ENCODE measurements at places on chromosomes 6 and 20.

- no peak for DNase-seq
Measured at GRCh38 chr20:4056880-4057279, 41.5 kb upstream of the RNF24 start.

DNA sequence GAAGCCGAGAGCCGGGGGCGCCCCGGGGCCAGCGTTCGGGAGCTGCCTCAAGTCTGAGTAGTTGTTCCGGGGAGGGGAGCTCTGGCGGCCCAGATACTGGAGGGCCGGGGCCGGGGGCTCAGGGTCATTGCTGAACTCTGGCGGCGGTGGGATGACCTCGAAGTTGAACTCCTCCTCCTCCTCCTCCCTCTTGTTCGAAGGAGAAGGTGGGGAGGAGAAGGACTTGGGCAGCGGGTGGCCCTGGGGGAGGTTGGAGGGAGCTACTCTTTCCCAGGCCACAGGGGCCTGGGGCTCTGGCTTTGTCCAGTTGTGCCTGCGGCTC is 37.7 kb downstream of the C6orf132 start:
- DNase-seq = no peak

DNA sequence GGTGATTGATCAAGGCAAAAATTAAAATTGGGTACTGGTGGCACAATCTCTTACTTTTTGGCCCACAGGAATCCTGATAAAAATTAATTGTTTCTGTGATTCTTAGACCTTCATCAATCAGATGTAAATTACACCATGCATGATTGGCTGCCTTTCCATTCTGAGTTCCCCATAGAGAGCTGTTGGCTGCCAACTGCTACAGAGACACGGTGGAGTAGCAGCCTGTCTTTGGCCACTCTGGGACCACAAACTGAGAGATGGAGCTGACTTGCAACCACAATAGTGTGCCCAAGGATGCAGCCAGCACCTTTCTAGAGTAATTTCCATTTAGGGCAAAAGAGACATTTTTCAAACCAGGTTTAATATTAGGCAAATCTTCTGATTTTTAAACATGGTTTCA is 274.3 kb upstream of the MMS22L start:
- no peak for DNase-seq

- DNase-seq = no peak
Measured at GRCh38 chr20:62297449-62298227, 5.2 kb upstream of the ADRM1 start.

DNA sequence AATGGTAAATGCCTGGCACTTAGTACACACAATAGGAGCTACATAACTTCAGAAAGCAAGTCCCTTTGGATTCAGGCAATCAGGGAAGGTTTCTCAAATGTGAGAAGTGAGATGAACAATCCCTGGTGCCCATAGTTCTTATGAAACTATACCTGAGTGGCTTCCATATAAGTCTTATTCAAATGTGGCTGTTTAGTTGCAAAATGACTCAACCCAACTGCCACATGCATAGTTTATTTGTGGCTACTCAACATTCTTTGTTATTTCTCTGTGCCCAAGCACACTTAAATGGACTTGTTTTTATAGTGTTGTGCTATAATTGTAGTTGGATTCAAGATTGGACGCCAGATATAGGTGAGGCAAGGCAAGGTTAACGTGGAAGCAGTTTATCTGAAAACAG is 93.7 kb upstream of the ATXN1 start:
- DNase-seq = no peak

DNA sequence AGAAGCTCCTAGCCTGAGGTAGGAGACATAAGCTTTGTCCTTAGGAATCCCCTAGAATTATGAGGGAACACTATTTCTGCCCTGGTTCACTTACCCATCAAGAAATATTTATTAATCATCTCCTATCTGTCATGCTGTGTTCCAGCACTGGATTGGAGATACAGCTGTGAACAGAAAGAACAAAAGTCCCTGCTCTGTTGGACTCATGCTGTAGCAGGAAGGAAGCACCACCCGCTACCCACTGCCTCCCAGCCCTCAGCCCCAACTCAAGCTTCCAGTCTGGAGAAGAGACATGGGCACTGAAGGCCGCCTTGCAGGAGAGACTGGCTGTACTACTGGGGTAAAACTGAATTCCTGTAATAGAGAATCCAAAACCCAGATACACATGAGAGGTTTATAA is 78.0 kb downstream of the MDGA1 start:
- no peak for DNase-seq

GRCh38 chr6:137309078-137309762 is 90.0 kb upstream of the IFNGR1 start:
- no peak for DNase-seq

DNA sequence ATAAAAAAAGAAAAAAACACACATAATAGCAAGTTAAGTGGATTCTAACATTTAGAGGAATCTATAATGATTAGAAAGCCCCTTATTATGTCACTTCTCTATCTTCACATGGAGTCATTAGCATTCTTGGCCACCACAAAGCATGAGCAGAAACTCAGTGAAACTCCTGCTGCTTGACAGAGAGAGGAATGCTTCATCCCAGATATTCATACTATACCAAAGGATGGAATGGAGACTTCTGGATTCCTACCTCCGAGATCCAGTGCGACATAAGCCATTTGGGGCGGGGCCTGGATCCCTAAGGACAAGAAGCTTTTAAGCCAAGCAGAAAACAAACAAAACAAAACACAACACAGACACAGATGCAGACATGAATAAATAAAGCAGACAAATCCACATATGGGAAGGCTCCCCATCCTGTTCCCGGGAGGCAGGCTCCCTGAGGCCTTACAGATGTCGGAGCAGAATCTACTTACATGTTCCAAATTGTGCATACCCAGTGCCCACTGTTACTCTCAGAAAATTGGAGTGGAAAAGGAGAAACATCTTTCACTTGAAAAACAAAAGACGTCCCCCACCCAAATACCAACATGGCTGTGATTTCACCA is 727.3 kb downstream of the MAFB start:
- no peak for DNase-seq

GRCh38 chr20:37525810-37526209 is 1.9 kb downstream of the BLCAP start:
- DNase-seq = no peak

- no peak for DNase-seq
Measured at GRCh38 chr6:10383331-10384090, 31.4 kb downstream of the TFAP2A start.

DNA sequence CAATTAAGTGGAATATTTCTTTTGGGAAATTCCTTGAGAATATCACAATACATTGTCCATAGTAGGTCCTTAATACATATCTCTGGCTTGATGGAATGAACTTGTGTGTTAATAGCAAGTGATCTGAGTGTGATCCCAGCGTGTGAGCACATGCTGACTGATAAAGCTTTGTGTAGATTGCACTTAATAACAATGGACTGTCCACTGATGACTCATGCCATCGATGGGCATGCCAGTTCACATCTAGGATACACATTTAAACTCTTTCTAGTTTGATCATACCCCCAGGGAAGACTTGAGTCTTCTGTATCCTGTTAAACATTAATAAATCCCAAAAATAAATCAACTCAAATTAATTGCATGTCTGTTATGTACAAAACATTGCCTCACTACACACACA is 454.3 kb upstream of the SPTLC3 start:
- DNase-seq = no peak

DNA sequence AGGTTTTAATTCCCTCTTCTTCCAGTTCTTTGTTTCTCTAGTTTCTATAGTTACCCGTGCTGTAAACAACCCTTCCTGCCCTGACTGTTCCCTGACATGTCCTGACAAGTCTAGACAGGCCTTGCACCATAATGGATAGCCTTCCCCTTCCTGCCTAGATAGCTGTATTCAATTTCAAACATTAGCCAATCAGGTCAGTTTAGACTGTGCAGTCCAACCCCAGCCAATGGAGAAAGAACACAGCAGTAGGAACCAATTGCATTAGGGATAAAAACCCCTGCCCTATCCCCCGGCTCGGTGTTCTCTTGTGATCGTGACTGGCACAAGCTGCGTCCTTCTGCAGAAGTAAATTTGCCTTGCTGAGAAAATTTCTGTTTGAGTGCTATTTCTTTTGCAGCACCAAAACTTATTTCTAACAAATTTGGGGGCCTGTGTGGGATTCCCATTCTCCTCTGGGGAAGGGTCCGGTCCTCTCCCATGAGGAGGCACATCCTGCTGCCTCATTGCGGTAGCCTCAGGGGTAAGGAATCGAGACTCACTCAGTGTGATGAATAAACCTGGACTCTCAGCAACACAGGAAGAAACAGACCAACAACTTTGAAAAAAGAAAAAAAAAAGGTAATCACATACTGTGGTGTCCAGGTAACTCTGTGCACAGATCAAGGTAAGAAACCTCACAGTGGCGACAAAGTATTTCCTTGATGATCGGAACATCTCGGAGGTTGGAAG is 248.7 kb upstream of the ECI2 start:
- DNase-seq = no peak

GRCh38 chr20:48777005-48777404 is 50.8 kb downstream of the PREX1 start:
- no peak for DNase-seq
